ENCODE measurements at places on chromosomes 2 and 18.

DNA sequence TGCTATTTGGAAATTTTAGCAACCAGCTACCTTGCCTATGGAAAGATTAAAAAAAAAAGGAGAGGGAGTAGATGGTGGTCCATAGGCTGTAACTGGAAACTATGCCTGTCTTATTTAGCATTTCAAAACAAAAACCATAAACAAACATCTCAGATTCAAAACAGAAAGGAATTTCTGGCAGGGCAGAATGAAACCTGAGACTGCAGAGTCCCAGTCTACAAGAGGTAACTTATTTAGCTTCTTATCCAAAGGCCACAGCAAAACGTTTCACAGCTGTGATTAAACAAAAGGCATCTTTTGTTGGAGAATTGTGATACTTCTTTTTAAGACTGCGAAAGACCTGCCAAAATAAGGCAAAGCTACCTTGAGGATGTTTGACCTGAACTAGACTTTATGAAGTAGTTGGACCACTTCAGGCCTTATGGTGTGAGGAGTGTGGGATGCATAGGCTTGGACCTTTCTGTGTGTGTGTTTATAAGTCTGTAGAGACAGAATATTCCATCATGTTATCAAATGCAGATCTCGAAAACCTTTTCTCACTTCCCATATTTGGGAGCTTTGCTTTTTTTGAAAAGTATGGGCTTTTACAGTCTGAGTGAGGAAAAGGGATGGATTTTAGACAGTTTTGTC is 11.0 kb downstream of the CRIM1 start:
- DNase-seq: peak; percentile 33

GRCh38 chr2:192183296-192183695 is 11.4 kb downstream of the TMEFF2 start:
- DNase-seq: no peak

DNA sequence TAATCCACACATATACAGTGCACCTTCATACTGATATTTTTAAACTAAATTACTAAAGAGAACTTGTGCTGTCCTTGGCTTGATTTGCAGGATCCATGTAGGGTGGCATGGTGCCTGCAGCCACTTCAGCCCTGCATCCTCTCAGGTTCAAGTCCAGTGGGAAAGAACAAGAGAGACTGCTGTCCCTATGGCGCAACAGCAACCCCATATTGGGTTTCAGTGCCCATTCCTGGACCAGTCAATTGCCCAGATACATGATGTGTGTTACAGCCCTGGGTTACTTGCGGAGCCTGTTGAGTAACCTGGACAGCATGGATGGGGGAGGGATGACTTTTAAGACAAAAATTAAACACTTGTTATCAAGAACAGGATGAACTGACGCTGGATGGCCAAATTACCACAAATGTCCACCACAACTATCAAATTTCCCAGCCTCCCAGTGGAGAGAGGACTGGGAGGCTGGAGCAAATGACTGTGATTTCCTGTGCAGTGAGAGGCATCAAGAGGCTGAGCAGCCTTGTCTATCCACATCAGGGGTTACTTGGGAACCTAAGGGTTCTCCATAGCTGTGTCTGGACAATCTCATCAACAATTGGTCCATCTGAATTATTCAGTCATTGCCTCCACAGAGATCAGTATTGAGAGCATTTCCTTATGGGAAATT is 162.0 kb downstream of the CAPN13 start:
- no peak for DNase-seq

GRCh38 chr2:125667630-125668029 is 988.3 kb upstream of the GYPC start:
- no peak for DNase-seq

- DNase-seq: peak; percentile 29
Observed at GRCh38 chr2:151973901-151974199, 125.0 kb downstream of the CACNB4 start.

DNA sequence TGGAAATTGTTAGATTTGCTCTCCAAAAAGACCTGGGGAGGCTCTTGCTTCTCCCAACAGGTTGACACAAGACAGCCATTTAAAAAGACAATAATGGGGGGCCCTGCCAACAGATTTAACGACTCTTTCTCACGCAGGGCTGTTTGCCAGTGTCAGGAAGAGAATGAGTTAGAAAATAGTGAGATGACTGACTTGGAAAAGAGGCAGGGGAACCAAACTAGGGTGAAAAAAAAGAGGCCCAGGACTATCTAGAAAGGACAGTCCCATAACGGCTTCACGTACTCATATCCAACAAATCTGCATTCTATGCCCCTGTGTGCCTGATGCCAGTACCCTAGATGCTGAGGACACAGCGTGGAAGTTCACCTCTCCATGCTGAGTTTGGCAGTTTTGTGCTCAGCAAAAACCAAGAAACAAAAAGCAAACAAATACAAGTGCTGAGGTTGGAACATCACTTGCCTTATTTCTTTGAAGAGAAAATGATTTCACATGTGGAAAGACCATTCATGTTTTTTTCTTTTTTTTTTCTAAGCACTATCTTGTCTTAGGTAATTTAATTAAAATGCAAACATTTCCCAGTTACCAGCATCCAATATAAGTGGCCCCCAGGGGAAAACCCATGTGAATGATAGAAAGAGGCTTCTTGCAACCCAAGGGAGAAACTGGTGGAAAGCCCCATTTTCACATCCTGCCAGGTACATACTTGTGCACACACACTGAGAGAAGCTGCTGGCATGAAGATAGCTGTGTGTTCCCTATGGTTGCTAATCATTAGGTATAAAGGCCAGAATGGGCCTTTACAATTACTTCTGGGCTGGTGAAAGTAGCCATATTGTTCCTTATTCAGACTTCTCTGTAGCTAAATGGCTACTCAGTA is 10.6 kb upstream of the WIPF1 start:
- DNase-seq: no peak

DNA sequence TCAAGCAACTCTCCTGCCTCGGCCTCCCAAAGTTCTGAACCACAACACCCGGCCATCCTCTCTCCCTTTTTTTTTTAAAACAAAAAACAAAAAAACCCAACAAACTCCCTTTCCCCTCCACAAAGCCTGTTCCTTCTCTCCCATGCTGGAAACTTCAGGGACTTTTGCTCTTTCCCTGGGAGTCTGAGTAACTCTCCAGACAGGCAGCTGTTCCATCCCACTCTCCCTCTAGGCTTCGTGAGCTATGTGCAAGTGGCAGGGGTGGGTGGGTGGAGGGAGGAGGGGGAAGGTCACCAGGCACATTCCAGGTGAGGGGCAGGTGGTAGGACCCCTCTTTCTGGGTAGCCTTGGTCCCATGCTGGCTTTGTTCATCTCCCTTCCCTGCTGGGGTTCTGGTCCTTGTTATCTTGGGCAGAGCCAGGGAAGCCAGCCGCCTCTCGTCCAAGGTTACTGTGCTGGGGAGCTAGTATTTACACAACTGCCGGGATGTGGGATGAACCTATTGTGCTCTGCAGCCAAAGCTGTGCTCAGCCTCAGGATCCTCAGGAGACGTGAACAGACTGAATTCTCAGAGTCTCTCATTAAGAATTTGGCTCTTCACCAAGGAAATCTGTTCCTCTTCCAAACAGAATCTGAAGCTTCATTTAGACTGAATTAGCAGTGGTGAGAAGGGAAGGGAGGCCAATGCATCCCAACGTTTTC is 106.9 kb downstream of the LIPG start:
- no peak for DNase-seq

DNA sequence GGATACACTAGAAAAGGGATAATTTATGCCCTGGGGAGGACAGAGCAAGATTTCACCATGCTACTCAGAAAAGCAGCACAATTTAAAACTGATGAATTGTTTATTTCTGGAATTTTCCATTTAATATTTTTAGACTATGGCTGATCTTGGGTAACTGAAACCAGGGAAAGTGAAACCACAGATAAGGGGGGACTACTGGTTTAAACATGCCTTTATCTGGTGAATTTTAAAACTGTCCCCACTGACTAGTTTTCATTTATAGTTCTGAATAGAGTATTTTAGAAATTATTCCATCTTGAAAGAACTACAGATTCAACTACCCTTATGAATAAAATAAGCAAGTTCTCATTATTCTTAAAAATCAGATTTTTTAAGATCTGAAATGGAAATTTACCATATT is 15.0 kb downstream of the NFU1 start:
- DNase-seq: no peak

DNA sequence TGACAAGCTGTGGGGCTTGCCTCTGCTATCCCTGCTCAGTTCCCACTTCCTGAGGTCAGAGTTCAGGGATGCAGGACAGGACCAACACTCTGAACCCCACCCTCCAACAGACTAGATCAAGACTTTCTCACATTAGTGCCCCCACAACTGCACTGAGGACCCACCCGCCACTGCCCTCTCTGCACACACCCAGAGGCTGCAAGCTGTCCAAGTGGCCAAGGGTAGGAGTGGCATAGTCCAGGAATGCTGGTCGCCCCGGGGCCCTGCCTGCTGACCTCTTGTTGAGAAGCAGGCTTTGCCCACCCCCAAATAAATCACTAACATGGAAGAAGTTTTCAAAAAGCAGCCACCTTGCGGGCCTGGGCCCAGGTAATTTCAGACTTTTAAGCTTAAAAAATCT is 5.5 kb upstream of the KIF1A start:
- no peak for DNase-seq

GRCh38 chr2:35228584-35228983 is 1127.0 kb upstream of the CRIM1 start:
- DNase-seq: no peak

DNA sequence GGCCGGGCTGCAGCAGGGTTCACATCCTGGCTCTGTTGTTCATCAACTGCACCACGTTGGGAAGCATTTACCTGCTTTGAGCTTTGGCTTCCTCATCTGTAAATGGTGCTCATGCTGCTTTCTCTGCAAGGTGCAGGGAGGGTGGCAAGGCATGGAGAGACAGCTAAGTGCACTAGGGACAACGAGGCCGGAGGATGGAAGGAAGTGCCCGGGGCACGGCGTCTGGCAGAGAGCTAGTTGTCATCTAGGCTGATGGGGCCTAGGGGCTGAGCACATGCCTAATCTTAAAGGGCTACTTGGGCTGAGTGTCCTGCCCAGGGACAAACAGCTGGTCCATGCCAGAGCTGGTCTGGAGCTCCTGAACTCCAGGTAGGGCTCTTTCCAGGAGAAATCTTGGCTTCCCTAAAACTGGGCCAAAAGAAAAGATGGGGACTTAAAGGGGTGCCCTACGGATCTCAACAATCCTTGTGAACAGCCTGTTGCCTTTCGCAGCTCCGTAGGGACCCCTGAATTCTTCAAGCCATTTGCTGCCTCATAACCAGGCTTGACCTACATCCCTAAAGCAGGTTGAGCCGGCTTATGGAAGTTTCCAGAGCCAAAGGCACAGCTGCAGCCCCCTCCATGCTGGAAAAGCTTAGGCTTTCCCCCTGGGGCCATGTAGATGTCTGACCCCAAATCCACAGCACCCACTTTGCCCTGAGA is 130.8 kb downstream of the SMAD7 start:
- no peak for DNase-seq

GRCh38 chr2:223976635-223977226 is 19.5 kb downstream of the MRPL44 start:
- peak; percentile 54 for DNase-seq

GRCh38 chr2:168056242-168056787 is 191.1 kb downstream of the STK39 start:
- no peak for DNase-seq

- no peak for DNase-seq
Observed at GRCh38 chr2:223973606-223974005, 16.3 kb downstream of the MRPL44 start.

DNA sequence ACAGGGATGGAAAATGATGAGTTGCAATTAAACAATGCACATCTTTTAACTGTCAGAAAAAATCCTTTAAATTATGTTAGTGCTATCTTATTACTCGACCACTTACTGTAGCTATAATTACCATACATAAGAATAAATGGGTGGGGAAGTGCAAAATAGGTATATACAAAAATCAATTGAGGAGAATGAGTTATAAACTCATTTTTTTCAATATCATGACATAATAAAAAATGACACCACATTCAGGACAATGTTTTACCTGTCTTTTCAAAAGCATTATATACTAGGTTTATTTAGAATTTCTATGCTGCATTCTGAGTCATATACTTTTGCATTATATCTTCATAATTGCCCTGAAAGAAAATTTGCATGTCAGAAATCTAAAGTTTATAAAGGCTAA is 1533.6 kb downstream of the LRP1B start:
- DNase-seq: no peak

DNA sequence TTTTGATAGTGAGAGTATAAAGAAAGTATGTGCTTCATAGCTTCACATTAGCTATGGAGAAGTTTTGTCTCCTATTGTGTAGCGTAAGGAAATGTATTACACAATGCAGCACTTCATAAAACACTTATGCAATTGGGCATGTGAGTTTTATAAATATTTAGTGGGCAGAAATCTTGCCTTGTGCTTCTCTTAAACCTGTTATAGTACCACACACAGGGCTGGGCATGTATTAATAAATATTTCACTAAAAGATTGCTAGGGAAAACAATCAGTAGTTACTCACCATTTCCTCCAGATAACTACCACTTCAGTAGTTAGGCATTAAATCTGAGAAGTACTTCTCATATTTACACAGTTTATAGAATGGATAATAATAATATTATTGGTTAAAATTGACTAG is 1080.8 kb upstream of the PIK3C3 start:
- peak; percentile 45 for DNase-seq

DNA sequence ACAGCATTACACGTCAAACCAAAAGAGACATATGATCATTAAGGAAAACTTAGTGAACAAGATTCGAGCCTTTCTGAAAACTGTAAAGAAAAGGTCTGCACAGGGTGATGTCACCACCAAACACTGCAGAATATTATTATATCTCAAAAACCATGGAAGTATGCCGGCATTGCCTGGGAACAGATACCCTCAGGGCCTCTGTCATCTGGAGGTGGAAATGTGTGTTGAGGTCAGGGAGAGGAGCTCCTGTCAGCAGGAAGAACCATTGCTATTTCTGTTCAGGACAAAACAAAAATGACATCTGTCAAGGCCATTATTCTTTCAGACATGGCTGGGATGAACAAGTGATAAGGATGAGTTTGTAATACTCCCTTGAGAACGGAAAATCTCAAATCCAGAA is 365.9 kb upstream of the TRIB2 start:
- no peak for DNase-seq

GRCh38 chr2:42089340-42089925 is 41.6 kb downstream of the PKDCC start:
- DNase-seq: peak; percentile 58

DNA sequence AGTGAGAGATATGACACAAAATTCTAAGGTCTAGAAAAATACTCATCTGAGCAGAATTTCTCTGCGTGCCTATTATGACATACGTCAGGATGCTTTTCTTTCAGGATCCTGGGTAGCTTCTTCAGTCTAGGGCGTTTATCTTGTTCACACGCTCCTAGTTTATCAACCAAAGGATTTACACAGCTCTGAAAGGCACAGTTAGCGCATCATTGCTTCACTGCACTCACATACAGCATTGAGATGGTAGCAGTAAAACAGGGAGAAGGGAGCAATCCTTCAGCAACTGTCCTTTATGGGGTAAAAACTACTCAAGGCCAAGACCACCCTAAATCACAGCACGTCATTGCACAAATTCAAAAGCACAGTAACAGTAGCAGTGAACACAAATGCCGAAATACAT is 222.8 kb downstream of the SUCLG1 start:
- DNase-seq: no peak

DNA sequence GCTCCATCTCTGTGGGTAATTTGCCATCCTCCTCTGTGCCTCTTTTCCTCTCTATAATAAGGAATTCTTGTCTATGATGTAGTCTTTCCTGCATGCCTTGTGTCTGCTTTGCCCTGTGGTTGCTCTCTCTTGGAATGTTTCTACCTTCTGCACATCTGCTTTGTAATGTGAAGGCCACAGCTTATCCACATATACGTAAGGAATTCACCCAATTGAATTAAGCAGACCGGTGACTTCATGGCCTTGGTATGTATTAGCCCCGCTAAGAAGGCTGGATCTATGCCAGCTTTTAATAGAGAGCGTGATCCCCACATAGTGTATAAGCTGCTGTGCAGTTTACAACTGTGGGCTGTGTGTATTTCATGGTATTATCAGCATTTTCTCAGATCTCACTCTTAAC is 274.7 kb downstream of the RNF144A start:
- peak; percentile 68 for DNase-seq

Data from EH (cell line).